ENCODE measurements at places on chromosomes 12 and 14. TPM values are rescaled to one million over a fixed set of nuclear protein-coding genes. Genes with fewer than 3 reads are reported as not detected.

The IFNG-AS1 gene
- not detected for total RNA-seq

- no peak for DNase-seq
Observed at GRCh38 chr12:108768591-108769500, 37.5 kb upstream of the CORO1C start.

The TMEM132D gene
- total RNA-seq: not detected

DNA sequence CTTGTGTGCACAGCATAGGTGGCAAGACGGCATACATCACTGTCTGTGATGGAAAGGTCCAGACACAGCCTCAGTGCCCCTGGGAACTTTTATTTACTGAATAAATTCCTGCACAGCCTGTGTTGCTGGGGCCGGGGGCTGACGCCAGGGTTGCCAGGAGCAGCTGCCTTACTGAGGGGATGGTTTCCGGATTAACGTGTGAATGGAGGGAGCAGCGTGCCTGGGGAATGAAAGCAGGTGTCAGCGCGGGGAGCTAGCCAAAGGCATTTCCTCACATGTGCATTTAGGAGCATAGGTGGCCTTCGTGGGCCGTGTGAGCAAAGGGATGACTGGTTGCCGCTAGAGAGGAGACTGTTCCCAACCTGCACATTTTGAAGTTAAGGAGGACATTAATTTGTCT is 41.6 kb downstream of the SFSWAP start:
- DNase-seq: no peak

DNA sequence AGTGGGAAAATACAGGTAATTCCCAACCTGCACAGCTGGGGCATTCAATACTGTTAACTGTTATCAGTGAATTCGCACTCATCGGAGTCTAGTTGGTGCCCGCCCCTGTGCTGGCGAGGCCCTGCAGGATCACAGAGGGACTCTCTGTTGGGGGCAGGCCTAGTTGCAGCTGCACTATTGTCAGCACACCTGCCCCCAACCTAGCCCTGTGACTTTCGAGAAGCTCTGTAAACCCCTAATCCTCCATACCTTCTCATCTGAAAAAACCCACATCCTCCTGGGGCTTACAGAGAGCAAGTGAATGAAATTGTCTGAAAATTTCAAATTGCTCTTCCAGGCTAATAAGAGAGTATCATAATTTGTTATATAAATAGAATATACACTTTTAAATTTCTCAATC is 132.2 kb upstream of the NUDT4 start:
- DNase-seq: no peak

- peak; percentile 66 for DNase-seq
Observed at GRCh38 chr12:78863482-78864402, 832 bp upstream of the SYT1 start.

- no peak for DNase-seq
Observed at GRCh38 chr12:121791671-121792551, 1.6 kb downstream of the RHOF start.

The ZDHHC22 gene
- total RNA-seq: 0.24 TPM

DNA sequence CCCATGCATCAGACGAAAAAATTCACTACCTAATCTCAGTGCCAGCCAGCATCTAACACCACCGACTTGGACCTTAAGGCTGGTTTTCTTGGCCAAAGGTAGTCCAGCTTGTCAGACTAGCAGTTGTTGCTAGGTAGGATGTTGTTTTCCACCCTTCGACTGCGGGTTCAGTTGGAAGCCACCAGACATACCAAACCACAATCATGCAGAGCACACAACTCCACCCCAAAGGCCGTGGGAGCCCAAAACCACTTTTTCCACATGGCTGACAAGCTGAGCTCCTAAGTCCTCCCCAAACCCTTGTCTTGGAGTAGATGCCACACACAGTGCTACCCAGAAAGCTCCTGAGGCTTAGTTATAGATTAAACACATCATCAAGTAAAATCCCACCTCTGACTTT is 46.8 kb downstream of the LRIG3 start:
- DNase-seq: no peak

GRCh38 chr14:90508536-90509254 is 111.9 kb downstream of the CALM1 start:
- no peak for DNase-seq

GRCh38 chr12:11758510-11759493 is 109.3 kb downstream of the ETV6 start:
- peak; percentile 51 for DNase-seq

The PAX9 gene
- 0.44 TPM for total RNA-seq

DNA sequence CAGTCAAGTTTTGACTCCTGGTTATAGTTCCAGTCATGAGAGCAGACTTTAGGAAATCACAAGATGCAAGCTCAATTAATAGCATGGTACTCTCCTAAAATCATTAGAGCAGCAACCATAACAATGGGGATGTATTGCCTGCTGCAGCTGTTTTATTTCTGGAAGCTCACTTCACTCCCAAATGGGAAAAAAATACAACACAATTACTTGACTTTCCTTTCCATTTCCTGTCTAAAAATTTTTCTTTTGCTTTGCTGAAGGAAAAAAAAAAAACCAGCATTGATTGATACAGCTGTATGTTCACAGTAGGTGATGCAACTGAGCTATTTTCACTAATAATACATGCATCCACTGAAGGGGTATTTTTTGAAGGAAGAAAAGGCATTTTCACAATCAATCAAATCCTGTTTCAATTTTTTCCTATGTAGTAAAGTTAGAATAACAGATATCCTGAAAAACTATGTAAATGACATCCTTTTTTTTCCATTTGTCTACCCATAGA is 143.9 kb upstream of the NOVA1 start:
- DNase-seq: no peak

The SDR9C7 gene
- total RNA-seq: not detected

The SRGAP1 gene
- total RNA-seq: 16.3 TPM

DNA sequence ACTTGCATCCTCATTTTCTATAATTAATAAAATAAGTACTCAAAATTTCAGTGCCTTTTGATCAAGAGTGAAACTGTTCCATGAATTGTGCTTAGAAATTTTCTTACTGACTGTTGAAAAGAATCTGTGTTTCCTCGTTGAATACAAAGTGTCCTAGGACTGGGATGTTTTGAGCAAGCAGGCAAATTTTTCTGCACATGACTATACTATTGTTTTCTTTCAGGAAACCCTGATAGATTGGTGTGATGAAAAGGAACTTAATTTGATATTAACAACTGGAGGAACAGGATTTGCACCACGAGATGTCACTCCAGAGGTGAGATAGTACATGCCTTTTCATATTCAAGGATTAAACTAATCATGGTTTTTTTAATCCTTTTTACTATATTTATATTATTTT is 316.3 kb downstream of the GPHN start:
- peak; percentile 76 for DNase-seq

The CCND2 gene
- total RNA-seq: 3.4 TPM

DNA sequence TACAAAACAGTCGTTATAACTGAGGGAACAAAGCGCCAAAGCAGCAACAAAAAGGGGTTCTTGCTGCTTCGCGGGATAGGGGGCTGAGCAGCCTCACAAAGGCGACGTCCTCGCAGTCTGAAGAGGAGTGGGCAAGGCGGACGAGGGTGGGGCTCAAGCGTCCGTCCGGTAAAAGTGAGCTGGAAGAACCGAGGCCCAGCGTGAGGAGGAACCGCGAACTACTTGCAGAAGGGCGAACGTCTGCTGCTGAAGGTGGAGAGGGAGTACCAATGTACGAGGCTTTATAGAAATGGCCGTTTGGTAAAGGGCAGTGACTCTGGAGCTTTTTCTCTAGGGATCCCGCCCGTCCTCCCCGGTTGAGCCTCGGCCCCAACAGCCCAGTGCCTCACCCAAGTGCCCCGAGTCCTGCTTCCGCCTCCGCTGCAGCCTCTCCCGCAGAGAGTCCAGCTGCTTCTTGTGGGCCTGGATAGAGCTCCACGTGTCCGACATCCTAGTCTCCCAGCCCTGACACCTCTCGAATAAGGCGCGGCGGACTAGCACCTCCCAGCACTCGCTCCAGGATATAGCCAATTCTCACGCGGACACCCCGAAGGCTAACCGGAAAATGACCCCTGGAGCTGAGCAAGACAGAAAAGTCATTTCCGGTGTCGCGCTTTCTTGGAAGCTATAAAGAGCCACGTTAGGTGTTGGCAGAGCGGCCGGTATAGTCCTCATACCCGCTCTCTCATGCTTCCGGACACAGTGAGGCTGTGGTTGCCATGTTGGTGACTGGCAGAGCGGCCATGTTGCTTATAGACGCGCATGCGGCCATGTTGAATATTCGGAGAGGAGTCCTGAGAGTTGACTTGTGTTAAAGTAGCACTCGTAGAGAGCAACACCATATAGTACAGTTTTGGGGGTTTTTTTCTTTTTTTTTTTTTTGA is at the start of gene METTL3:
Gene METTL3 (minus strand): TSS at position 606 of the 923 bp plus-strand sequence. CDS start 117 bp downstream, at position 489.
- peak; percentile 99 for DNase-seq

- DNase-seq: no peak
Observed at GRCh38 chr14:98014851-98015615, 1217.9 kb downstream of the VRK1 start.
